Stimulated activated CD4-positive, alpha-beta T cell treated with anti-CD3 and anti-CD28 coated beads, Interleukin-2, amount 100 ng/mL, for 48 hours (primary cell): ENCODE measurements at places on chromosomes 12 and 14.
A peak's percentile ranks its signal among the peaks of the same experiment; 100 is the strongest.

GRCh38 chr12:31855427-31855826 lies 103.8 kb upstream of the RESF1 start:
- no peak for DNase-seq

- DNase-seq = no peak
Observed at GRCh38 chr14:70898111-70898745, 9.0 kb upstream of the PCNX1 start.

- no peak for DNase-seq
Observed at GRCh38 chr14:33964599-33965317, 13.9 kb upstream of the EGLN3 start.

GRCh38 chr14:68794130-68794850 lies 1.4 kb upstream of the ZFP36L1 start:
- DNase-seq = peak; percentile 74

- no peak for DNase-seq
Observed at GRCh38 chr14:54425537-54426274, 15.5 kb downstream of the CNIH1 start.

- no peak for DNase-seq
Observed at GRCh38 chr14:99725774-99726537, 41.9 kb downstream of the CYP46A1 start.

GRCh38 chr14:24172261-24172860 lies 481 bp downstream of the REC8 start:
- DNase-seq = no peak

DNA sequence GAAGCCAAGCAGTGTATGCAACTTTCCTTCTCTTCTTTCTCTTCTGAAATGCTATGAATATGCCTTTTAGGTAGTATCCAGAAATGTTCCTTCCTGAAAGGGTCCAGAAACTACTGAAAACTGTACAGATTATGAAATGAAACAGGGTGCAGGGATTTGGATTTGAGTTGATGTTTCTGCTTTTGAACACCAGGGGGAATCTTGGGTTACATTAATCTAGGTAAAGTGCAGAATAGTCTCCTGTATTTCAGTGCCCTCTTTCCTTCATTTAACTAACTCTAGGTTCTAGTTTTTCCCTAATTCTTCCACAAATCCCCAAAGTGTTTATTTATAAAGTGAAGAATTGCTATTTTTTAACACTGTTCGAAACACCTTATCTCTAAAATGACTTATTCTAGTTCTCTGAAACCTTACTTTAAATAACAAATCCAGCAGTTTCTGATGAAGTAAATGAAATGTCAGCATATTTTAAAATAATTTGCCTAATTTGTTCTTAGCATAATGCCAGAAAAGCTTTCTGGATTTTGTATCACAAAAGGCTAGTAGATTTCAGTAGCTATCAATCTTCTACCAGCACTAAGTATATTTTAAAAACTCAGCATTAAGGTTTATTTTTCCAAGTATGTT lies 111.9 kb downstream of the LRRK2 start:
- DNase-seq = no peak

DNA sequence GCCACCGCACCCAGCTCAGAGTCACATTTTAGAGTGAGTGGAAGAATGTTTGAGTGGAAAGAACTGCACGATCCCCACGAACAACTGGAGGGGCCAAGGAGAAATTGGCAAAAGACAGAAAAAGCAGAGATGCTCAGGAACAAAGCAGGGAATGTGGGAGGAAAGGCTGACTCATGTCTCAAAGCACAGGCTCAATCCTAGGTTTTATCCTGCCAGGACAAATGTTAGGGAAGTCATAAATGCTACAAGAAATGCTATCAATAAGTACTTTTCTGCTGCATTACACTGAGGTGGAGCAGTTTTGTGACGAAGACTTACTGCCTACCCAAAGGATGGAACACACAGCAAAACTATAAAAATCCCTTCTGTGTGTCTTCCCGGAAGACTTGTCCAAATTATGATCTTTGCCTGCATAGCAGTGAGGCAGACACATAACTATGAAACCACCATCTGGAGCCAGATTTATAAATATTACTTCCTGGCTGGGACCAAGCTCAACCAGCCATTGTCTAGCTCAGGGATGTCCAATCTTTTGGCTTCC lies 26.7 kb downstream of the NIN start:
- no peak for DNase-seq

- no peak for DNase-seq
Observed at GRCh38 chr14:42513837-42514236, 907.2 kb downstream of the LRFN5 start.

GRCh38 chr14:30297876-30298795 lies 260.8 kb upstream of the G2E3 start:
- DNase-seq = no peak

DNA sequence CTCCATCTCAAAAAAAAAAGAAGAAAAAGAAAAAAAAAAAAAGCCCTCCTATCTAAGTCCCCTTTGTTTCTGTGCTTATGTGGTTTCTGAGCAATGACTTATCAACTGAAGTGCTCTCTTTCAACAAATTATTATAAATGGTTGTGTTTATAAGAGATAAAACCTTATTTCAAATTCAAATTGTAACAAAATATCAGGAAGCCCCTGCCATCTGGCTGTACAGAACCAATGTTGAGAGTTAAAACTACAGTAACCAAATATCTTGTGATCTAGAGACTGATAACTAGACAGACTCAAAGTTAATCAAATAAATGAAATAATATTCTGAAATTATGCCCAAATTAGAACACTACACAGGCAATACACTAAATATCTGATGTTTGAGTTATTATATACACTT lies 143.0 kb upstream of the CPNE8 start:
- DNase-seq = no peak

DNA sequence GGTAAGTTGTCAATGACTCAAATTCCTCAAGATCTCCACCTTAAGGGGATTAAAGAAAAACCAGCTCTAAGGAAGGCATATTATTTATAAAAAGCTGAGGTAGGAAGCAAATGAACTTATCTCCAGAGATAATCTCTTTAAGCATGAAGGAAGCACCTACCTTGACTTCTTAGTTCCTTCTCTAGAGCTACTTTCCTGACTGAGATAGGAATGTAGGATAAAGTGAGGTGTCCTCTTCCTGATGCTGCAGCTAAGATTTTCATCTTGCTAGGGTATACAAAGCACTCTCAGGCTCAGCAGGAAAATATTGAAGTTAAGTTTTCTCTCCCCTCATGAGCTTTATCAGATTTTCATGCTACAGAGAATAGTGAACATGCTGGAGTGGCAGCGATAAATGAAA lies 163.0 kb upstream of the E2F7 start:
- DNase-seq = no peak

DNA sequence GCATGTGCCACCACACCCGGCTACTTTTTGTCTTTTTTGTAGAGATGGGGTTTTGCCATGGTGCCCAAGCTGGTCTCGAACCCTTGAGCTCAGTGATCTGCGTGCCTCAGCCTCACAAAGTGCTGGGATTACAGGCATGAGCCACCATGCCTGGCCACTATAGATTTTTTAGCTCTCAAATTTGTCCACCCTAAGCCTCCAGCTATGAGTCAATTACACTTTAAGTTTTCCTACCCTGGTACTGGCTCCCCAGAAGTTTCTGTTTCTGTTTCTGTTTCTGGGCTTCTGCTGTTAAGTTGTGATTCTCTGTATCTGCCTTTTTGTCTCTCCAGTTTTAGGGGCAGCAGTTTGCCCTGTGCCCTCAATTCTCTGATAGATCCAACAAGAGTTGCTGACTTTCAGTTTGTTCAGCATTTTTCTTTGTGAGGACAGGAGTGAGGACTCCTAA lies 4.4 kb upstream of the TINF2 start:
- no peak for DNase-seq

DNA sequence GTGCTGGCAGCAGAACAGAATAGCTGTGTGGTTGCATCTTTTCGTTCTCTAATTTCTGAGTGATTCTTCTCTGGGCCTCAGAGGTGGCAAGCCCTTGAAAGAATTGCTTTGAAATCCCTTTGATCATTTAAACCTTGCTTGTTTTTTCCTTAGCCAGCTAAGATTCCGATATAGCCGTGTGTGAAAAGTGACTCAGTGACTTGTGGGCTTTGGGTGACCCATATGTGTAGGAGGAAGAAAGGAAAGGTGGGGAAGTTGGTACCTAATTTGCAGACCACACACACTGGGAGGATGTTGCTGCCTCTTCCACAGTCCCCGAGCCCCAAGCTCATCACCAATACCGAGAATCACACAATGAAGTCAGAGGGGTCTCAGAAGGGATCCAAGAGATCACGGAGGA lies 18.8 kb downstream of the SLC24A4 start:
- DNase-seq = peak; percentile 36

DNA sequence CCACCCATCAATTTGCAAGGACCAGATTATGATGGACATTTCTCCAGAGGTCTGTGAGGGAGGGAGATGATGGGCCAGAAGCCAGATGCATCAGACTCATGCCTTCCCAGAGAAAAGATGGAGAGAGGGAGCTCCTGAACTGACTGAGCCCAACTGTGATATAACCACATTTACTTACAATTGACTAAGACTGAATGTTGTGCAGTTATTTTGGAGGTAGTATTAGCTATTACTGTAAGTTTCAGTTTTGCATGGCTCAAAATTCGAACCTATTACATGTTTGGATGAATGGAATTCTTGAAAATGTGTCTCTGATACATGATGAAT lies 211.1 kb upstream of the SFSWAP start:
- DNase-seq = no peak

DNA sequence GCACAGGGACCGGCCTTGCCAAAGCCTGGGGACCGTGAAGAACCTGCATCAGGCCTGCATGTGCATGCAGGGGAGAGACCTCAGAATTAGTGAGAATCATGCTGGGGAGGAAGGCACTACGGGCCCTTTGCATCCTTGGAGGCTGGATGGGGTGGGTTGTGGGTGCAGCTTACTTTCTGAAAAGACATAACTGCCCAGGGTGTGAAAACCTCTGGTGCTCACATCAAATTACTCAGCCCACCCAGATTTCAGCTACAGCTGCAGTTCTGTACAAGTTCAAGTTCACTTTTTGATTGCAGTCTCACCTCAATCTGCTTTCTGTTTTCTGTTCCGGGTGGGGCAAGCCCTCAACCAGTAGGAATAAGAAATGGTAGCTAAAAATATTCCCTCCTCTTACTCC lies 130.6 kb downstream of the SLC15A4 start:
- no peak for DNase-seq

DNA sequence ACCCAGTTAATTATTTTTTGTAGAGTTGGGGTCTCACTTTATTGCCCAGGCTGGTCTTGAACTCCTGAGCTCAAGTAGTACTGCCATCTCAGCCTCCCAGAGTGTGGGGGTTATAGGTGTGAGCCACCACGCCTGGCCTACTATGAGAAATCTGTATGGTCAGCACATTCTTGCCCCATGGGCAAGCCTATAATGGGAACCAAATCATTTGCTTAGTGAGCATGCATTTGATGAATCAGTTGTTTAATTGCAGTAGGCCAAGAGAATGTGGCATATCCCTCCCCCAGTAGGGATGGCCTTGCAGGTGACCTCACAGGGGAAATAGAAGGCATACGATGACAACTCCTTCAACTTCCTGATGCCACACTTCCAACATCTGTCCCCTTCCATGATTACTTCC lies 122.7 kb downstream of the DIP2B start:
- no peak for DNase-seq

GRCh38 chr12:45660330-45660729 lies 69.2 kb upstream of the ARID2 start:
- DNase-seq = no peak

DNA sequence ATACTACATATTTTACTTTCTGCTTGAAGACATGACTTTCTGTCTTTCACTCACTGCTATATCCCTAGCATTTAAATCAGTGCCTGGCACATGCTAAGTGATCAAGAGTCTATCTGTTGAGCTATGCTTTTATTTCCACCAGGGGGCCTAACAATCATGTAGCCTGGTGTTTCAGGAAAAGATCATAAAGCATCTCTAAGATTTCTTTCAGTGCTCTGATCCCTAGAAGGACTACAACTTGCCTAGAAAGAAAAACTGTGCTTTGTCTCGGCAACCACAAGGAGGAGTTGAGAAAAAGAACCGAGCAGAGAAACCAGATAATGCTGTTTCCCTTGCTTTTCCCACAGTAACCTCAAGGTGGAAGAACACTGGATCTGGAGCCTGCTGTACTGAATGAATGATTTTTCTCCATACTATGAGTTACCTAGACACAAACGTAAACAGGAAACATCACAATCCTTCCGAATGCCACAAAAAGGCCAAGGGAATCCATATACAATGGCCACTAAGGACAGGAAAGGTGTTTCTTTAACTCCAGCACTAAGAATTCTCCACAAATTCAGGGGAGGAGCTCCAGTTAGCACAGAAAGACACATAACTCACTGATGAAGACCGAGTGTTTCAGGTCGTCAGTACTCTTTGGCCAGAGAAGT lies 1.2 kb downstream of the CRY1 start:
- DNase-seq = no peak

- DNase-seq = no peak
Observed at GRCh38 chr12:68786929-68787328, 21.0 kb upstream of the MDM2 start.

DNA sequence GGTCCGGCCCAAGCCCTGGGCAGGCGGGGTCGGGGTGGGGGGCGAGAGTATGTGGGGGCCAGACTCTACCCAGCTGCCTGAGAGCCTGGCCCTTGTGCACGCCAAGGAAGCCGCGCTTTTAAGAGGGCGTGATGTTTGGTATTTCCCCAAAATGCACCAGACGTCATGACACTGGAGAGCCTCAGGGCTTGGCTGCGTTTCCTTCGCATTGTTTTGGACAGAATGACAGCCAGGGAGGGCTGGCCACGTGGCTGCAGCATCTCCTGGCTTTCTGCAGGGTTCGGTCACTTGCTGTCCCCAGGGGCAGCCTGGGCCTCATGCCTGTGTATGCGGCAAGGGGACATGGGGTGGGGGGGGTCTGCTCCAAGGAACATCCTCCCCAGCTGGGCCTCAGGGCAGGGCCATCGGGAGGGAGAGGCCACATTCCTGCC lies 16.1 kb upstream of the NUDT14 start:
- no peak for DNase-seq

GRCh38 chr12:106767206-106767605 lies 7.3 kb upstream of the RIC8B start:
- no peak for DNase-seq

DNA sequence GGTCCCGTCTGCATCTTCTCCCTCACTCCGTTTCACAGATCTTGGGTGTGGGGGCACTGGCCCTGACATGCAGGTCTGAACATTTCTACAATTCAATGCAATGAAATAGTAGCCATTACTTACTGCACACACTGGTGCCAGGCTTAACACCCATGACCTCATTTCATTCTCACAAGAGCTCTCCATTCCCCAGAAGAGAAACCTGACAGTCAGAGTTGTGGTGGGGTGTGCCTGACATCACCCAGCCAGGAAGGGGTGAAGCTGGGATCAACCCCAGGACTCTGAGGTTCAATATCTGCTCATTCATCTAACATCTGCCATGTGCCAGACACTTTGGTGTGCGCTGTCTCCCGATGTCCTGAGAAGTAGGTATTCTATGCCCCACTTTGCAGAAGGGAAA lies 34.7 kb downstream of the MVK start:
- DNase-seq = no peak

GRCh38 chr12:59087077-59087673 lies 166.9 kb upstream of the LRIG3 start:
- DNase-seq = no peak

GRCh38 chr12:117547209-117547608 lies 185.8 kb upstream of the NOS1 start:
- DNase-seq = no peak

GRCh38 chr12:116406529-116406928 lies 129.0 kb upstream of the MED13L start:
- no peak for DNase-seq

- DNase-seq = no peak
Observed at GRCh38 chr12:84329938-84330337, 582.7 kb downstream of the SLC6A15 start.

- DNase-seq = no peak
Observed at GRCh38 chr12:41507286-41507685, 319.2 kb downstream of the PDZRN4 start.

- DNase-seq = peak; percentile 73
Observed at GRCh38 chr14:51846631-51847488, 13.6 kb upstream of the GNG2 start.
